ENCODE measurements at places on chromosomes 13 and 19.

GRCh38 chr13:41273831-41274441 lies 10.6 kb upstream of the MTRF1 start:
- DNase-seq = no peak
- no peaks in the 10 kb centered on the region for H3K36me3 ChIP-seq
- H3K27me3 ChIP-seq = no peaks in the 10 kb centered on the region
- H3K4me1 ChIP-seq = peaks cover 11% of the 10 kb centered on the region
- H3K4me3 ChIP-seq = no peak overlapping the region

DNA sequence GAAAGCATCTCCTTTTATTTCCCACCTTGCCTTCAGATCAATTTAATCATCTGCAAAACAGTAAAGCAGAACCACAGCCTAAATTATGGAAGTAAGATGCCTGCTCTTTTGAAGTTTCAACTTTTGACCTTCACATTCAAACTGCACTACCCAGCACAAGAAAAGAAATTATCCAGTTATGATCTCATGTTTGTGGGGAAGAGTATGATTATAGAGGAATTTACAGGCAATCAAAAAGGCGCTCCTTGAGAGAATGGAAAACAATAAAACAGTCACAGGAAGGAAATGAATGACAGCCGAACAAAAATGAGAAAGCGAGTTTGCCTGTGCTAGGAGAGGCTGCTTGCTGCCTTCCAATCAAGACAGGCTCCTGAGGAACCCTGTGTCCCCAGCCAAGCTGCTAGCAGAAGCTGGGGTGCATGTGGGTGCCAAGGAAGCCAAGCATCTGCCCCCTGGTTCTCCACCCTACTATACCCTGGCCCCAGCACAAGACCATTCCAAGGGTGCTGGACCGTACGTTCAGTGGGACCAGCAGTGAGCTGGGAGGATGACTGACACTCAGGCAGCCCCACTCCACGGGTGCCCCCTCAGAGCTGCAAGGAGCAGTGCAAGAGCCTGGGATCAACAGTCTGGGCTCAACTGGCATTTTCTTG lies 47.8 kb downstream of the PEPD start:
- H3K4me3 ChIP-seq = no peak overlapping the region
- DNase-seq = no peak
- H3K36me3 ChIP-seq = peaks cover 23% of the 10 kb centered on the region
- no peak overlapping the region for H3K27ac ChIP-seq
- no peaks in the 10 kb centered on the region for H3K27me3 ChIP-seq

DNA sequence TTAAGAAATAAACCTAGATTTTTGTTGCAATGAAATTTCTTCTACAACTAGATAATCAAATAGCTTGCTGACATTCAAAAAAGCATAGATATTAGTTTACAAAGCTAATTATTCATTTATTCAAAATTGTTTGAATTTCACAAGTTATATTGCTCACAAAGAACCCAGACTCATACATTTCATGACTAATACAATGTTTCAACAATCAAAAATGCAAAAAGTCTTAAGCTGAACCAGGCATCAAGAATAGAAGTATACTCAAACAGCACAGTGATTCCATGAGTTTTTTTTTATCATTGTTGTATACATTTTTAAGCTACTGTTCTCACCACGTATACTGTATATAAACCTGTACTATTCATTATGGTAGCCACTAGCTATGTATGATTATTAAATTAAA lies 51.0 kb downstream of the DIAPH3 start:
- no peaks in the 10 kb centered on the region for H3K4me1 ChIP-seq
- no peak overlapping the region for H3K4me3 ChIP-seq
- H3K27ac ChIP-seq = no peak overlapping the region
- DNase-seq = no peak
- no peaks in the 10 kb centered on the region for H3K27me3 ChIP-seq

DNA sequence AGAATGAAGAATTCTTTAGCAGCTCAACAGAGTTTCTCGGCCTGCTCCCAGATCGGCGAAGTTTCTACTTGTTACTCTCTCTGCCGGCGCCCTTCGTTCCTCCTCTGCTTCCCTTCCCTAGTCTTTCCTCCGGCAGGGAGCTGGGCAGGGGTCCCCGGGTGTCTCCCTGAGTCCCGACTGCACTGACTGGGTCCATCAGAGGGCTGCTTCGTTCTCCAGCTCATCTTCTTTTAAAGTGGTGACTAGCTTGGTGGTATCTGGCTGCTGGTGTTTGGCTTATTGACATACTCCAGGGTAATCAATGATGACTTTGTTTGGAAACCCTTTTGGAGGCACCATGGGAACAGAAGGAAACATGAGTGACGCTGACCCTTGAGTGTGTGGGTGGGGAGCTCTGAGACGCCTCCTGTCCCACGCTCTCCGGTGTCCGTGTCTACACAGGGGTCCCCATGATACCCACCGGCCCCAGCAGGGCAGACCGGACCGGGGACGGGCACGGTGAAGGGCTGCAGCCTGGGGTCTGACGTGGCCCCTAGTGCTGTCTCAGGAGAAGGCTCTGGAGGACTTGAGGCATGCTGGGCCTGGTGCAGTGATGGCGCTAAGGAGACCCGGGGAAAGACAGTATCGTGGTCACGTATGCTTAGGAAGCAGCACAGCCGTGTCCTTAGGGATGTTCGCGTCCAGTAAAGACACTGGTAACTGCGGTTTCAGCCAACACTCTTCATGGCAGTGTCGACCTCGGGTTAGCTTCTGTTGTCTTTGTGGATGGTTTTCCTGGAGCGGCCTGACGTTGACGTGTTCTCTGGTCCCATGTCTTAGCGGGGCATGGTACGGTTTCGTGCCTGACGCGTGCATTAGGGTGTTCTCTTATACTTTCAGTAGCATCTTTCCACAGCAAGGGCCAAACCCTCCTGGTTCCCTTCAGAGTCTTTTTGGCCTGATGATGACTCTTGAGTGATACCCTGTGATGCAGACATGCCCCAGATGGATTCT lies 23.8 kb downstream of the NAXD start:
- no peaks in the 10 kb centered on the region for H3K4me1 ChIP-seq
- no peaks in the 10 kb centered on the region for H3K27me3 ChIP-seq
- DNase-seq = no peak
- H3K4me3 ChIP-seq = no peak overlapping the region

DNA sequence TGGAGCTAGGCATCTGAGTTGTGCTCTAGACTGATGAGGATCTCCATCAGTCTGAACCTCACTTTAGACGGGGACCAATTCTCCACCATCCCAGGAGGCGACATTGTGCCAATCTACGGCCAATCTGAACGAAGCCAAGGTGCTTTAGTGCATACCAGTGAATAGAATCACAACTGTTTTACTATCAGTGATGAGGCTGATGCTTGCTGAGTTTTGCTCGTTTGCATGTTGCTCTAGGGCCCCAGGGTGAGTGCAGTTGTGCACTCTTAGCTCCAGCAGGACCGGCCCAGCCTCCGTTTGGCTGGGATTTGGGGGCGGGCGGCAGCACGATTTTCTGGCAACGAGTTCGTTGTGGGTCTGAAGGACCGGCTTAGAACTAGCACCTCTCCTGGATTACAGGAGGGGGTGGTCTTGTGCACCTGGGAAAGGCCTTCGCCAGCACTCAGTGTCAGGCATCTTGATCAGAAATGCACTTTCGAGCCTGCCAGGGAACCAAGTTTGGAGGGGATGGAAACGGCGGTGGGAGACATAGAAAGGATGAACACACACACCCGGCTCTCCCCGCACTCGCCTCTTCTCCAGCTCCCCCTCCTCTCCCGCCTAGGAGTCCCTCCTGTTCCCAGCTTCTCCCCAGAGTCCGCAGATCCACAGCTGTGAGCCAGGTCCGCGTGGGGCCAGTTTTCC lies 4.4 kb downstream of the GSX1 start:
- peaks cover 79% of the 10 kb centered on the region for H3K27me3 ChIP-seq
- no peak overlapping the region for H3K4me3 ChIP-seq
- no peak for DNase-seq
- H3K36me3 ChIP-seq = no peaks in the 10 kb centered on the region

DNA sequence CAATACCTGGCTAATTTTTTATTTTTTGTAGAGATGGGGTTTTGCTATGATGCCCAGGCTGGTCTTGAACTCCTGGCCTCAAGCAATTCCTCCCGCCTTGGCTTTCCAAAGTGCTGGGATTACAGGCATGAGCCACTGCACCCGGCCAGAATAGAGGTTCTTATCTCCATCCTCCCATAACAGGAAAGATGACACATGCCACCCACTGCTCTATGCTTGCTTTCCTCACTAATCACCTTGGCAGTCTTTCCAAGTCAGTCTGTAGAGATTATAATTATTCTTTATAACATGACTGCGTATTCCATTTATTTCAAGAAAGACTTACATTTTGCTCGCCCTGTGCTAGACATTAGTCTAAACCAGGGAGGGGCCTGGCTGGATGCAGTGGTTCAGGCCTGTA lies 6.7 kb downstream of the VAV1 start:
- H3K27me3 ChIP-seq = no peaks in the 10 kb centered on the region
- H3K36me3 ChIP-seq = peaks cover 35% of the 10 kb centered on the region
- H3K27ac ChIP-seq = peak overlapping the region; percentile 39
- H3K4me3 ChIP-seq = no peak overlapping the region
- peaks cover 54% of the 10 kb centered on the region for H3K4me1 ChIP-seq

- no peak overlapping the region for H3K27ac ChIP-seq
- H3K36me3 ChIP-seq = no peaks in the 10 kb centered on the region
- H3K4me3 ChIP-seq = no peak overlapping the region
- H3K4me1 ChIP-seq = no peaks in the 10 kb centered on the region
Measured at GRCh38 chr13:93468433-93468832, 241.8 kb downstream of the GPC6 start.

- peaks cover 4% of the 10 kb centered on the region for H3K27me3 ChIP-seq
- H3K4me1 ChIP-seq = peaks cover 29% of the 10 kb centered on the region
- no peak overlapping the region for H3K27ac ChIP-seq
- H3K36me3 ChIP-seq = no peaks in the 10 kb centered on the region
Measured at GRCh38 chr19:16258440-16258903, 60.8 kb downstream of the AP1M1 start.

GRCh38 chr19:49682274-49682673 lies 5.2 kb downstream of the PRMT1 start:
- no peak for DNase-seq
- H3K27me3 ChIP-seq = no peaks in the 10 kb centered on the region
- H3K36me3 ChIP-seq = peaks cover 43% of the 10 kb centered on the region
- H3K4me1 ChIP-seq = peaks cover 37% of the 10 kb centered on the region
- H3K27ac ChIP-seq = peak overlapping the region; percentile 51

DNA sequence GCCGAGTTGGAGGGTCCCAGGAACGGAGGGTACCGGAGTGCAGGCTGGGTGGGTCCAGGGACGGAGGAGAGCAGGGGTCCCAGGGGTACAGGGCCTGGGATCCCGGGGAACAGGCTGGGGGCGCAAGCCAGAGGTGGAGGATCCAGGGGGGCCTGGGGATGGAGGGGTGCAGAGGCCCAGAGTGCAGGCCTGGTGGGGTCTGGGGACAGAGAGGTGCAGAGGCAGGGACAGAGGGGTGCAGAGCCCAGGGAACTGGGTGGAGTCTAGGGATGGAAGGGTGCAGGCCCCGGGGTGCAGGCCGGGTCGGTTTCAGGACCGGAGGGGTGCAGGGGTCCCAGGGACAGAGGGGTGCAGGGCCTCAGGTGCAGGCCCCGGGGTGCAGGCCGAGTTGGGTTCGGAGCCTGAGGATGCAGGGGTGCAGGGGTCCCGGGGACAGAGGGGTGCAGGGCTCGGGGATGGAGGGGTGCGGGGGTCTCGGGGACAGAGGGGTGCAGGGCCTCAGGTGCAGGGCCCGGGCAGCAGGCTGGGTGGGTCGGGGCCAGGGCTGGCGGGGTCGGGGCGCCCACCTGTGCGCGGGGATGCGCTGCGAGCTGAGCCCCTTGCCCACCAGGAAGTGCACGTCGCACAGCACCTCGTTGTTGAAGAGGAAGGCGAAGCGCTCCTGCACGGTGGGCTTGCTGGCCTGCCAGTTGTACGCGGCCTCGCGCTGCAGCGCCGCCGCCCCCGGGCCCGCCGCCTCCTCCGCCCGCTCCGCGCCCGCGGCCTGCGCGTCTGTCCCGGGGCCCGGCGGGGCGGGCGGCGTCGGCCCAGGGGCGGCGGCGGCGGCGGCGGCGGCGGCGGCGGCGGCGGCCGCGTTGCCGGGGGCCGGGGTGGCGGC lies 545 bp downstream of the BTBD2 start:
- no peak overlapping the region for H3K27ac ChIP-seq
- H3K4me3 ChIP-seq = peak overlapping the region; percentile 65
- H3K27me3 ChIP-seq = no peaks in the 10 kb centered on the region
- peaks cover 3% of the 10 kb centered on the region for H3K36me3 ChIP-seq

DNA sequence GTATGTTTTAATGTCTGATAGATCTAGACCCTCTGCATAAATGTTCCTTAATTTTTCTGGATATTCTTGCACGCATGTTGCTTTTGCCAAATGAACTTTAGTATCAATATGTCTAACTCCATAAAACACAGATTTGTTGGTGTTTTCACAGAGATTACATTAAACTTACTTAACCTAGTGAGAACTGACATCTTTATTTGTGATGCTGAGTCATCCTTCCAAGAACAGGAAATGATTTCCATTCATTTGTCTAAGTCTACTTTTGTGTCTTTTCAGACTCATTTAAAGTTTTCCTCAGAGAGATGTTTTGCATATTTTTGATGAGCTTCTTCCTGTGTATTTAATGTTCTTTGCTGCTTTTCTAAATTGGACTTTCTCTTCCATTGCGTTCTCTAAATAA lies 184.0 kb downstream of the SLC7A1 start:
- no peak for DNase-seq
- no peak overlapping the region for H3K27ac ChIP-seq
- H3K4me3 ChIP-seq = no peak overlapping the region
- H3K4me1 ChIP-seq = no peaks in the 10 kb centered on the region
- no peaks in the 10 kb centered on the region for H3K36me3 ChIP-seq

DNA sequence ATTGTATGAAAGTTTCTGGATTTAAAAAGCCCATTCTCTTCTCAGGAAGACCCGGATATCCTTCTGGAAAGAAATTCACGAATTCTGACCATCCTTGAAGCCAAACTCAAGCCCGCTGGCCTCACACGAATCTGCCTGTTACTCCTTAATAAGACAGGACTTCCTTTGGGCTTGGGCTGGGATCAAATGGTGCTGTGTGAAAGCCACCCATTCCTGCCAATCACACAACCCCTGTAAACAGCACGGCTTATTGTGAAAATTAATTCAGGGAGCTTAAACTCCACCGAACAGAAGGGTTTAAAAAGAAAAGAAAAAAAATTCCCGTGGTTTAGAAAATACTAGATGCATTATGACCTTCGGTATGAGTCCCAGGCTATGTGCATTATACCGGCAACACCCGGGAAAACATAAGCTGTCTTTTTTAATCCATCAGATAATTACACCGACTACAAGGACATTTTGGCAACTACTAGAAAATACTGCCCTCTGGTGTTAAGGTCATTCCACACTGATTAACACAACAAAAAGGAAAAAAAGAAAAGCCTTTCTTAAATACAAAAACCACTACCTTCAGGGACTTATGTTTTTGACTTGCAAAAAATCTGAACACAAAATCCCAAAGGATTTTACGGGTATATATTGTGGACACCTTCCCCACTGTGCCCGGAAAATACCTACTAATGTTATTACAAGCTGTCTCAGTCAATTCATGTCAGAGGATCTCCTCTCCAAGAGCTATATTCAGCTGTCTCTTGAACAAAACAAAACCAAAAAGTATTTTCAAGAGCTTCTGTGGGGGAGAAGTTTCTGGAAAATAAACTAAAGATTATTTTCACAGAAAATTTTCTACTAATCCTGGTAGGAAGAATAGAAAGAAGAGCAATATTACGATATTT lies 76.0 kb upstream of the LSM14A start:
- no peaks in the 10 kb centered on the region for H3K36me3 ChIP-seq
- peaks cover 2% of the 10 kb centered on the region for H3K4me1 ChIP-seq
- peaks cover 6% of the 10 kb centered on the region for H3K27me3 ChIP-seq
- no peak overlapping the region for H3K4me3 ChIP-seq
- no peak overlapping the region for H3K27ac ChIP-seq

- no peaks in the 10 kb centered on the region for H3K36me3 ChIP-seq
- H3K27me3 ChIP-seq = peaks cover 13% of the 10 kb centered on the region
- H3K27ac ChIP-seq = no peak overlapping the region
- H3K4me1 ChIP-seq = no peaks in the 10 kb centered on the region
- no peak overlapping the region for H3K4me3 ChIP-seq
Measured at GRCh38 chr13:94382517-94382916, 97.0 kb downstream of the DCT start.

Data from activated CD4-positive, alpha-beta memory T cell treated with anti-CD3 and anti-CD28 coated beads for 36 hours (primary cell).